ENCODE measurements at places on chromosomes 3 and 15.
A peak's percentile ranks its signal among the peaks of the same experiment; 100 is the strongest.

GRCh38 chr3:153624310-153625030 is 462.4 kb downstream of the RAP2B start:
- DNase-seq: no peak

DNA sequence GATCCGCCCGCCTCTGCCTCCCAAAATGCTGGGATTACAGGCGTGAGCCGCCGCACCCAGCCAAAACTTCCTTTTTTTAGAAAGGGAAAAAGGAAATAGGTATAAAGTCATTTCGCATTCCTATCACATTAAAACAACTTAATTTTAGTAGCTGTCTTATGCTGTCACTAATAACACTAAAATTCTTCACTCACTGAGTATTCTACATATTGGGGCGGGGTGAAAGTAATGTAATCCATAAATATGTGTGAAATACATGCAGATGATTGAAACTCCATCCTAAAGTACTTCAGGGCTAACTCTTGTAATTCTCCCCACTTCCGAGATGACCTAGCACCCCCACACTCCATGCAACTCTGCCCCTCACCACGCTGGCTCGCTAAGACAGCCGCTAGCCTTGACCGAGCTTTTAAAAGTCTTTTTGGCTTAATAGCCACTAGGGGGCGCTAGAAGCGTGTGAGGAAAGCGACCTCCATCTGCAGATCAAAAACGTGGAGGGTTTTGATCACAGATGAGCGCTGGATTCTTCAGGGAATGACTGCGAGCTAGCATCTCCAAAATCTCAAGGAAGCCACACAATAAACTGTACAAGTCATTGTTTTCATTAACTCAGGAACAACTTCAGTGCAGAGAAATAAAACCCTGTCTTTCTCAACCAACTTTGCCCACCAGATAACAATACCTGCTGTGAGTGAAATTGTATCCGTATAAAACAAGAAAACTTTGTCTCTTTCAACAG is 129.3 kb upstream of the IGF1R start:
- peak; percentile 90 for DNase-seq

- no peak for DNase-seq
Measured at GRCh38 chr3:39870706-39871105, 61.3 kb downstream of the MYRIP start.

GRCh38 chr15:81060907-81061306 is 60.2 kb downstream of the TLNRD1 start:
- no peak for DNase-seq

DNA sequence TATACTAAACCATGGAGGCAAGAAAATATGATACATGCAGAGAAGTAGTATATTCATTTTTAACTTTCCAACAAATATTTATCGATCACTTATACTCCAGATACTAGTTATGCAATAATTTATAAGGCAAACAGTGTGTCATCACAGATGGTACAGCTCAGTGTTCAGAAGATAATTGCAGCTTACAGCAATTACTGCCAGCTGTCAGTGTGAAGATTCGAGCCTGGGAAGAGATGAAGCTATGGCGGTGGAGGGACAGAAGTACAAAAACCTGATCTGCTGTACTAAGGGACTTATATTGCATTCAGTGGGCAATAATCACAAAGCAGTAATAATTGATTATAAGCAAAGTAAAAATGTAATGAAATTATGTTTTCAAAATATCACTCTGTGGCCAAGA is 170.6 kb upstream of the EPHA3 start:
- DNase-seq: no peak

DNA sequence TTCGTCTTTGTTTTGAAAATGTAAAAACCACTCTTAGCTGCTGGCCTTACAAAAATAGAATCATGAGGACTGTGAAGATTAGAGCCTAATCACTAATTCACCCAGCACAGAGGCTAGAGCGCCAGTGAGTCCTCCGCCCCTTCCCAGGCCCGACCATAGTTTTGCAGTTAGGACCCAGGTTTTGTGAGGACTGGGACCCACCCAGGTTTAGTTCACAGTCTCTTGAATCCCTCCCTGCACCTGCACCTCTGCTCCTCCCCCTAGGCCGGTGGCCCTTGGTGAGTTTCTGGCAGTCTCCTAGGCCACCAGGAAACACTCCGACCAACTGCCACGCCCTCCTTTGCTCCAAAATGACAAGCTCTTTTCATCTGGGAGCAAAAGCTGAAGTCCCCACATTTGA is 136.0 kb upstream of the CCDC54 start:
- DNase-seq: peak; percentile 45

Data from neural progenitor cell (in vitro differentiated cells).